CD4-positive, alpha-beta T cell (primary cell): ENCODE measurements at places on chromosomes 7 and 10. TPM values are rescaled to one million over a fixed set of nuclear protein-coding genes. Genes with fewer than 3 reads are reported as not detected.

DNA sequence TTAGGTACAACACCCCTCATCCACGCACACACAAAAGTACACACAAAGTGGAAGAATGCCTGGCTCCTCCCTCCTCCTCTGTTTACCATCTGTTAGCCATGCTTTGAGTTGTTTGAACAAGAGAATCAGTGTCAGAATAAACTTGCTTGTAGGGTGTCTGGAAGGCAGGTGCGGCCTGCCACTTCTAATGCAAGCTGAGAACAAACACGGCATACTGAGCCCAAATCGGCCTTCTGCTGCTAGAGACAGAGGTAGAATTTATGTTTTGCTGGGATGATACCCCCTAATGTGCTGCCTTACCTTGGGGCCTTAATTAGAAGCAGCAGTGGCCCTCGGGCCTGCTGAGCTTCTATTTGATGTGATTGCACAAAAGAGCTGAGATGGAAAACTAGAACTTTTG is 24.9 kb upstream of the FAM180A start:
- no peak for DNase-seq

DNA sequence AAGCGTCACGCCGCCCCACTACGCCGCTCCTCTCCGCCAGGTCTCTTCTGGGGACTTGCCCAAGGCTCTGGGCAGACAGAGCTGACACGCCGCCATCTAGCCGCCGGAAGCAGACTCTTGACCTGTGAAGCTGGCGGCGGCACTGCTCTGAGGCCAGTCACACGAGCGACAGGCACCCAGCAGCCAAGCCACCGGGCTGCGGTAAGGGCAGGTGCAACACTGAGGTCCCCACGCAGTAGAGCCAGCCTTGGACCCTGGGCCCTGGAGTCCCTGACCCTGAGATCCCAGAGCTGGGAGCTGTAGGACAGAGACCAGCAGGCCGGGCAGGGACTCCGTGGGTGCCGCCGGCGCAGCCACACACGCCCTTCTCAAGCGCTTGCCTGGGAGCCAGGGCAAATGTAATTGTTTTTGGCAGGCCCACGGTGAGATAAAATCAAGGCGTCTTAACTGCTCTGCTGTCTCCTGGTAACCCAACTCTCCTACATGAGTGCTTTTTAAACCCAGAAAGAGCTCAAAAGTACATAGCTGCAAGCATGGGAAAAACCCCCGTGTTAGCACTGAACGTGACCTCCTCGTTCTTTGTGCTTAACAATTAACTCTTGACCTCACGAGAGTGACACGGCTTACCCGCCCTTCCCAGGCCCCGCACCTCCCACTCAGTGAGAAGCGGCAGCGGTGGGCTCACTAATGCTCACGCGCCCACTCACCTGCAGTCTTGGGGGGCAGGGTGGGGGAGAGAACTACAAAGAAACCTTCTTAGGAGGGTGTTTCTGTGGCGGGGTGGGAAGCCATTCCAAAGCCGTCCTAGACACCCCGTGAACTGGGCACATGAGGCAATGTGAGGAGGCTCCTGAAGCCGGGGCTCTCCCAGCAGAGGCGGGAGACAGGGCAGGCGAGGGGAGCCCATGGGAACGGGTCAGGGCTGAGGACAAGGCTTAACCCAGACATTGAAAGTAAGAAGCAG is 8.5 kb downstream of the GPER1 start:
- no peak for DNase-seq

DNA sequence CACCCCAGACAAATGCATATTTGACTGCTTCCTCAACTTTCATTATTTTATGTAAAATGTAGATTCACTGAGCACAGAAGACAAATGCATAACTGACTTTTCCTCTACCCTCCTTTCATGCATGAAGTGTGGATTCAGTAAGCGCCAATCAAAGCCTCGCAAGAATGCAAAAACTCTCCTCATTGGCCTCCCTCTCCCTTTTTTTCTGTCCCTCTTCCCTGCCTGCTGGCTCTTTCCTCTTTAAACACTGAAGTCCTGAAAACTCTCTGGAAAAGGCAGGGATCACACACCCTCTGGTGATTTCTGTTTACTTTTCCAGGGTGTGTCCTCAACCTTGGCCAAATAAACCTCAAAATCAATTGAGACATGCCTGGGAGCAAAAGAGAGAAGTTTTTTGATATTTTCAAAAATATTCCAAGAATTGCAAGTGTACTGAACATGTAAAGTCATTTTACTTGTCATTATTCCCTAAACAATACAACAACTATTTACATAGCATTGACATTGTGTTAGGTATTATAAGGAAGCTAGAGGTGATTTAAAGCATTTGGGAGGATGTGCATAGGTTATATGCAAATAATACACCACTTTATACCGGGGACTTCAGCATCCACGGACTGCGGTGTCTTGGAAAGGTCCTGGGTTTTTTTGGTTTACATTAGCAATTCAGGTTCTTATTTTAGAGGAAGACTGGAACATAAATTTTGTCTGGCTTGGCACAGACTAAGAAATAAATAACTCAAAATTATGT is 71.4 kb downstream of the SEC61G start:
- DNase-seq: no peak

GRCh38 chr10:50410066-50410811 is 158.9 kb upstream of the ASAH2 start:
- no peak for DNase-seq

DNA sequence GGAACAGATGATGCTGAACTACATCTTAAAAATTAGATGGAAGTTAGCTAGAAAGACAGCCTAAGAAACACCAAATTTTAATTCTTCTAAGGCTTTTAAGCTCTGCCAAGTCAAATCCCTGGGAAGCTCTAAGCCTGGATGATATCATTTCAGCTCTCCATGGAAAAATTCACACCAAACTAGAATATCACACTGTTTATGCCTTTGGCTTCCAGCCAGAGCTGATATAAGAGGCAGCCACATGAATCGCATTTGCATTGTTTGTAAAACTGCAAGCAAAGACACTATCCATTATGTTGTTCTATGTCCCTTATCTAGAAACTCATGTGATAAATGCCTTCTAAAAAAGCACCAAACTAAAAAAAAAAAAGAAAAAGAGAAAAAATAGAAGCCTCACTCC is 430.4 kb downstream of the GRID1 start:
- no peak for DNase-seq

The FANK1 gene
- not detected for total RNA-seq

GRCh38 chr10:30999070-30999712 is 32.5 kb downstream of the ZNF438 start:
- DNase-seq: no peak

DNA sequence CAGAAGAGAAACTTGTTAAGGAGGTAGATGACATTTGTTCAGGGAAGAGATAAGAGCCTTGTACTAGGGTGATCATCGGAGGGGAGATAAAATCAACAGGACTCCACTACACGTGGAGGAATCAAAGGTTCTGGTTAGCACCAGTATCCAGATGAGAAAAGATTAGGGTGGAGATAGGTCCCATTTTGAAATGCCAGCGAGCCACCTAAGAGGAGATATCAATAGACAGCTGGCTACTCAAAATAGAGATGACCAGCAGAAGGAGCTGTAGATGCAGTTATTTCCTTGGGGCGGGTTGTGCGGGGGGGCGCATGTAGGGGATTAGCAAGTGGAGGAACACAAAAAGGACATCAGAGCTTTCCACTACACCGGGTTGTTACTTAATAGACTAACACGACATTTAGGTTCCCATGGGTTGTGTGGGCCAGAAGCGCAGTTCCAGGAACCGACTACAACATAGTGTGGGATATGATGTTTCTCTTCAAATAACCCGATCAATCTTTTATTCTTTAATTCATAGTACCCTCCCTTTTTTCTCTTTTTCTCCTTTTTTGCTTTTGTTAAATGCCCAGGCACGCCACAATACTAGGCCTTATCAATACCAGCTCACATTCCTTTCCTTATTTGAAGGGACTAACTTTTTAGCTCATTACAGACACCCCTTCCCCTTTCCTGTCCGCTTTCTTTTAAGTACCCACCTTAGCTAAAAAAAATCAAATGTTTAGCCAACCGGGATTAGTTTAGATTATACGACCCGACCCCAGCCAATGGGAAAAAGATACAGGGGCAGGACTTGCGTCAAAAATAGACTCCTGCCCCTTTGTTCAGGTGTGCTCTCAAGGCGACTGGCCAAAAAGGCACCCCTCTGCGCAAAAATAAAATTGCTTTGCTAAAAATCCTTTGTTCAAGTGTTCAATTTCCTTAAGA is 2.0 kb upstream of the KIF11 start:
- no peak for DNase-seq

- DNase-seq: no peak
Observed at GRCh38 chr7:361680-362401, 71.9 kb downstream of the FOXL3 start.

DNA sequence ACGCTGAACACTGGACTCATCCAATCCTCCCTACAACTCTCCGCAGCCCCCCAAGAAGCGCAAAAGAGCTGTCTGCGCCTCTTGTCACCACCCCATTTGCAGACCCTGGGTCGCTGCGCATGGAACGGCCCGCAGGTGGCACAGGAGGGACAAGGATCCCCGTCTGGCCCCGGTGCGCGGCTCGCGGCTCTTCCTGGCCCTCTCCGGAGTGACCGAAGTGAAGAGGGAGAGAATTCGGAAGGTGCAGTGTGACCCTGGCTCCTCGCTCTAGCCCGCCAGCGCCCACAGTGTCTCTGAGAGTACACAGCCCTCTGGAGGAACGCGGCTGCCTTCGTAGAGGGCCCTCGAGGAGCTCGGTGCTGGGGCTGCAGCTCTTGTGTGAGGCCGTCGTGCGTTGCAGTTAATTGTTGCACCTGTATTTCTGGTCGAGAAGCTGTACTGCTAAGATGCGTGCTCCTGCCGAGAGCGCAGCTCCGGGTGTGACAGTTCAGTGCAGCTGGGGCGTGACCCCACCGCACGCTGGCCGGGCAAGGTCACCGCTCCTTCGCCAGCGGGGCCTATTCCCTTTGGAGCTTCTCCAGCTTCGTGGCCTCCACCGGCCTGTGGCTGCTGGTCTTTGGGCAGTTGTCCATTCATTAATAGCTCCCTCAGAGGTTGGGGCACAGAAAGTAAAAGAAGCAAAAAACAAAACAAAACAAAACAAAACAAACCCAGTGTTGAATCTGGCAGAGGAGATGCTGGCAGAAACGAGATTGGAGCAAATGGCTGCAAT is 119.0 kb downstream of the SEC23IP start:
- DNase-seq: no peak

The PDK4 gene
- not detected for total RNA-seq

DNA sequence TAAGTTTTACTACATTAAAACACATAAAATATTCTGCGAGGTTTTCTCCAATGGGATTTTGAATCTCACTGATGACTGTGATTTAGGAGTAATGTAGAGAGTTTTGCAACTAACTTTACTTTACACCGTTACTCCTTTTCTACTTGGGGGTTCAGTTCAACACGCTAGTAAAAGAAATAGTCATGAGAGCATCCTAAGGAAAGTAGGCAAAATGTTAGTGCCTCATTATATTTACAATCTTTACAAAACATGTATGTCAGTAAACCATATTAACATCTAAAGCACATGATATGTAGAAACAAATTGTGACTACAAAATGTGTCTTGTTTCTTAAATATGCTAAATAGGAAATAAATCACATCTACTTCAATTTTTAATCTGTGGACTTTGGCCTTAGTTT is 6.0 kb downstream of the MEOX2 start:
- no peak for DNase-seq

The SP4 gene
- total RNA-seq: 33.7 TPM

DNA sequence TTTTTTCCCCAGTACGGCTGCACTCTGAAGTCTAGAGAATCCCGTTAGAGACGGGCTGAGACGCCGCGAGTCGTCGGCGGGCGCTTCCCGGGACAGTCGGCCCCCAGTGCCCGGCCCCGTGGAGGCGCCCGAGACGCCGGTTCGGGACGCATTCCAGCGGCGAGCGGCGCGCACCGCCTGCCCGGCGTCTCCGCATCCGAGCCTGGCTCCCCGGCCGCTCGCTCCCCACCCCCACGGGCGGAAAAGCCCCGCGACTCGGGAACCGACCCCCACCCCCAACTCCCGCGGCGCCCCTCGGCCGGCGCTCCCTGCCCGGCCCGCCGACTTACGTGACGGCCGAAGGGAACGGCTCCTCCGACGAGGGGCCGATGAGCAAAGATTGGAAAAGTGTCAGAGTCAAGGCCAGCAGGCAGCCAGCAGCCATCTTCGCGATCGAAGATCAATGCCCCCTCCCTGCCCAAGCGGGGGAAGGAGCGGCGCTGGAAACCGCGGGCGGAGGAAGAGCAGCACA is 486 bp downstream of the CACNA2D1 start:
- no peak for DNase-seq

DNA sequence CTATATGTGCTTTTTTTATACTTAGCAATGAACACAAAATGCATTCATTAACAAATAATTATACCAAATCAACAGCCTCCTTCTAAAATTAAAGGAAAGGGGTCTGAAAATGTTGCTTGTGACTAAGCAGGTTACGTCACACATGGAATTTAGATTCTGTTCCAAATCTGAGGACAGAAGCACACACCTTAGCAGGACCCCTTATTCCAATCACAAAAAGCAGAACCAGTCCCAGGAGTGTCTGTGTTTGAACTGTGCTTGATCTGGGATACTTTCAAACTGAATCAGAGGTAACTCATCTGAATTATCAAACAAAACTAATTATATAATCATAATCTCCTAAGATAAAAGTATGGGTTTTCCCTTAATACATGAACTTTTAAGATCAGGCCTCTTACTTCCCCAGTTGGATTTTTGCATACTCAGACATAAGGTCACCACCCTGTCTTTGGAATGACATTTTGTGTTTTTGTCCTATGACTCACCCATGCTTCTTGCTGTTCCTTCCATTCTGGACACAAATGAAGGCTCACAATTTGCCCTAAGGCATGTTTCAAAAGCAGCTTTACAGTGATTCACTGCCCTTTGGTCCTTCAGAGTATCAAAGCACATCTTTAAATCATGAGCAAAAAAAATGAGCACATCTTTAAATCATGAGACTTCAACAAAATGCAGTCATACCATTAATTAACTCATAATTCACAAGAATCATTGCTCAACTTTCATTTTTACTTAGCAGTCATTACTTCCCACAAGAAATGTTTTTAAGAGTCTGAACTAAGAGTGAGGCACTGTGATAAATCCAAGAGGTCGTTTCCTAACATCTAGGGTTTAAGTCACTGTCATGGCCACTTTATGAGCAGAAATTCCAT is 35.5 kb downstream of the SEMA3C start:
- DNase-seq: no peak

The FAM24B gene
- 7.1 TPM for total RNA-seq

DNA sequence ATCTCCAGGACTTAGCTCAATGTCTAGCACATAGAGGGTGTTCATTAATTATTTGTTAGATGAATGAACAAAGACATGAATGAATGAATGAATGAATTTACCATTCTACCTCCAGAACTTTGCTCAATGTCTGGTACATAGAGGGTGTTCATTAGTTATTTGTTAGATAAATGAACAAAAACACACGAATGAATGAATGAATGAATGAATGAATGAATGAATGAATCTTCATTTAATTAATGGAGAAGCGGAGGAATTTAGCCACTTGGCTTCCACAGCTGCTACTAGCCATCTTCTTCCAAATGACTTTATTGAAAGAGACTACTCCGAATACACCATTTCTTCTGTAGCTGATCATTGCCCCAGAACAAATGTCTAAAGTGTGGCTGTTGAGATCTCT is 368.9 kb downstream of the FRMD4A start:
- DNase-seq: no peak

The ZC3HAV1L gene
- total RNA-seq: 0.44 TPM

The LRIT1 gene
- total RNA-seq: not detected

The SAMD9 gene
- 19.1 TPM for total RNA-seq

GRCh38 chr10:92847202-92847864 is 987 bp upstream of the EXOC6 start:
- no peak for DNase-seq

GRCh38 chr7:21030237-21030871 is 243.7 kb upstream of the SP8 start:
- DNase-seq: no peak
